Stimulated activated naive CD8-positive, alpha-beta T cell treated with anti-CD3 and anti-CD28 coated beads, Interleukin-15, amount 100 ng/mL, for 72 hours (primary cell): ENCODE measurements at places on chromosomes 4 and X.
A peak's percentile ranks its signal among the peaks of the same experiment; 100 is the strongest.

DNA sequence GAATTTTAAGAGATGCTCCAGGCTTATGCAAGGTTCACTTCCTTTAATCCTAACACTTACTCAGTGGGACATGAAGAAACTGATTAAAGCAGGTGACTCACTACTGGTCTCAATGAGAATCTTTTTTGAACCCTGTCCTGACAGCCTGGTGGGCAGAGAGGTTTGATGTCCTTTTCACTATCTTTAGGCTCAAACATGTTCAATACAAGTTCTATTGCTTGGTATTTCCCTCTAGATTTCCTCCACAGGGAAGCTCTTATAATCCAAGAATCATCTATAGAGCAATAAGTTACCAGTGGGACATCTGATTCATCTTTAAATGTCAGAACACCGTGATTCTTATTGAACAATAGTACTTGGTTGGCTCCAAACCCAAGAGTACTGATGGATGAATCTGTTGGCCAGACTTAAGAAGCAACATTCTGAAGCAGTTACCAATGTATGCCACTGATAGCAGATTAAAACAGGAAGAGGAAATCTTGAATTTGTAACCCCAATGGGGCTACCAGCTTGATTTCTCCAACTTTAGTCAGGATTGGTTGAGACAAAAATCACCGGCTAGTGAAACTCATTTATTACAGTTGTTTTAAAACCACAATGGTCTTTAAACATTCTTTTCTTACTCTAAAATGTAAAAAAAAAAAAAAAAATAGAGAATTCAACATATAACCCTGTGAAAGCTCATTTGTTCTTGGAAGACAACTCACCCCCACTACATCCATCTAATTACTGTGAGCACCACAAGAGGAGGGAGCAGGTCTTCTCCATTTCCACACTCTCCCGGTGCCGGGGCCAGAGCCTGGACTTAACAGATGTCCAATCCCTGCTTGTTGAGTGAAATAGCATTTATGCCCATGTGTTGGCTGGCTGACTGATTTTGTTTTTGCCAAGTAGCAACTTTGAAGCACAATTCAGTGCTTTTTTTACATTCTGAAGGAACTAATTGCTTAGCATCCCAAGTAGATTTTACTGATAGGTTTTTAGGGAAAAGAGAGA, 43.3 kb downstream of the FGFBP1 start:
- no peak for DNase-seq

DNA sequence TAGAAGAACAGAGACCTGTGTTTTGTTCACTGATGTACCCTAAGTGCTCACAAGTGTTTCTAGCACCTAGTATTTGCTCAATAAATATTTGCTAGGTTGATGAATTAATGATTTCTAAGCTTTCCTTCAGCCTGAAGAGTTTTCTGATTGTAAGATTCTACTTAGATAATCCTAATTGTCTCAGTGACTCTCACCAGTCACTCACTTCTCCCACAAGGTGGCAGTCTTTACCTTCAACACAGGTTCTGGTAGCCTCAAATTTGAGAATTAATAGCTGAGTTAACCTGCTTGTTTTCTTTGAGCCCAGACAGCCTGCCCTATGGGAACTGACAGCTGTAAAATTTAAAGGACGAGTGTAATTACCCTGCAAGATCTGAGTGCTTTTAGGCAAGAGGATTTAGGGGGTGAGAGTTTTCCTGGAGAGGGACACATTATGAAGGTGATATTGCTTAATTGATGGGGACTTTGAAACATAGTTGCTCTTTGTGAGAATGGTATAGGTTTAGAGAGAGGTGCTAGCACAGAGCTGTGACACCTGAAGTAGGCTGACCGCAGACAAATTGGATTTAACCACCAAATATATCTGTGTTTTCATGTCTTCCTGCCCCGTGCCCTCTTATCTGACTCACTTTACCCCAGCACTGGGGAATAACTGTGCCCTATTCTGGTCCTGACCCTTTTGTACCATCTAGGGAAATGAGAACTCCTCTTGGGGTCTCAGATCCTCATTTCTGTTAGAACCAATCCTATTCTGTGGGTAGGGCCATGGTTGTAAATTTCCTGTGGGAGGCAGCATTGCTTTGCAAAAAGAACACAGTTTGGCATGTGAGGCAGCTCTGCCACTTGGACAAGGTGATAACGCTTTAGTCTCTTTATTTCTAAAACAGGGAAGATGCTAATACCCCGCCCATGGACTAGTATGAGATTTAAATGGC, 27.7 kb downstream of the CD38 start:
- peak; percentile 31 for DNase-seq

DNA sequence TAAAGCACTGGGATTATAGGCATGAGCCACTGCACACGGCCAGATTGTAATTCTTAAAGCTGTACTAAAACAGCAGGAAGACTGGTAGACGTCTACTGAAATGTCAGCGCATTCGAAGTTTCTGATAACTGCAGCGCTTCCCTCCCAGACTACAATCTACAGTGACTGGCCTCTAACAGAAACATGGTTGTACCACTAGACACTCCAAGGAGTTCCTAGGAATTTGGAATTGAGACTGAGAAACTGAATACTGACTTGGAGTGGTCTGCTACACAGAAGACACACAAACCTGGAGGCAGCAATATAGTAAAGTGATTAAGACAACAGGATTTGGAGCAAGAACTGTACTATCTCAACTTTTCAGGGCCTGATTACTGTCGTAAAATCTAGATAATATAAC, 937 bp downstream of the HELQ start:
- peak; percentile 3 for DNase-seq

- peak; percentile 83 for DNase-seq
Observed at GRCh38 chr4:152536545-152537182, 772 bp upstream of the FBXW7 start.

DNA sequence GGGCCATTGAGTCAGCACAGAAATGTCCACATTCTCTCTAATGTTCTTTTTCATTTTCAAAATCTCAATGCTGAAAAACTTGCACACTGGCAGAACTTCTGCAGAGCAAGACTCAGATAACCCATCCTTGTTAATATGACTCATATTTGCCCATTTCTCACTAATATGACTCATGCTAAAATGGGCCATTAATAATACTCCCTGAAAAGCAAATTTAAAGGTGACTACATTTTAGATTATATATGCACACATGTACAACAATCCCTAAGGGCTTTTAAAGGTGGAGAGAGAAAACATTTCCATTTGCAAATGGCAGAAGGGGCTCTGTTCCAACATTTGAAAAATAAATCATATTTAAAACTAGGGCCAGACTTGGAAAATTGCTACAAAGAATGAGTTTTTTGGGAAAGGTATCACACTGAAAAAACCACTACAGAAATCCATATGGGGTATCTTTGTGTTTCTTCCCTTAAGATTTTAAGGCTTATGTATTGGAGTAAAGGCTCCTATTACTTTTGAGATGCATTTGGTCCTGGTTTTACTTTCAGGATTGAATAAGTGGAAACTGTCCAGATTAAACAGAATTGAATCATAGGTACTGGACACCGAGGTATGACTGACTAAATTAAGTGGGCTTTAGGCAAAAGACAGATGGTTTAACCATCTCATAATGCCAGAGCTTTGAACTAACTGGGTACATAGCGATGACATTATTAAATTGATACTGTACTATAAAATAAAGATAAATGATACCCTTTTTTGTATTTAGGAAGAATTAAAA, 30.0 kb downstream of the TLR2 start:
- DNase-seq: no peak

GRCh38 chr4:90745176-90745575, 618.0 kb downstream of the CCSER1 start:
- no peak for DNase-seq

GRCh38 chrX:146863566-146863965, 49.0 kb upstream of the CXorf51A start:
- no peak for DNase-seq

GRCh38 chr4:40870150-40870549, 120.4 kb downstream of the NSUN7 start:
- DNase-seq: no peak

GRCh38 chr4:155984106-155984797, 30.6 kb upstream of the CTSO start:
- DNase-seq: no peak

DNA sequence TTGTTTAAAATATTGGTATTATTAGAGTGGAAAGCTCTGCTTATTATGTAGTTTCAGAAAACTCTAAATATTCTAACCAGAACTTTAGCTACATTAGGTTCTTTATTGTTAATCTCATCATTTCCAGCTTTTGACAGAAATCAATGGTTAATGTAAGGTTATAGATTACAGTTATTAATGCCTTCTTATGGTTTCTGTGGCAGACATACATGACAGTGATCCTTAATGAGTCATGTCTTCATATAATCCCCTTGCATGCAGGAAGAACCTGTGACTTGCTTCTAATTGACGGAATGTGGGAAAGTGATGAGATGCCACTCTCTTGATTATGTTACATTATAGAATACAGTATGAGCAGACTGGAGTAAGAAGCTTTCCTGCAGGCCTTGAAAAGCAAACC, 23.5 kb downstream of the KLHL8 start:
- DNase-seq: no peak

- DNase-seq: peak; percentile 20
Observed at GRCh38 chr4:184534511-184535391, 60.4 kb upstream of the IRF2 start.

DNA sequence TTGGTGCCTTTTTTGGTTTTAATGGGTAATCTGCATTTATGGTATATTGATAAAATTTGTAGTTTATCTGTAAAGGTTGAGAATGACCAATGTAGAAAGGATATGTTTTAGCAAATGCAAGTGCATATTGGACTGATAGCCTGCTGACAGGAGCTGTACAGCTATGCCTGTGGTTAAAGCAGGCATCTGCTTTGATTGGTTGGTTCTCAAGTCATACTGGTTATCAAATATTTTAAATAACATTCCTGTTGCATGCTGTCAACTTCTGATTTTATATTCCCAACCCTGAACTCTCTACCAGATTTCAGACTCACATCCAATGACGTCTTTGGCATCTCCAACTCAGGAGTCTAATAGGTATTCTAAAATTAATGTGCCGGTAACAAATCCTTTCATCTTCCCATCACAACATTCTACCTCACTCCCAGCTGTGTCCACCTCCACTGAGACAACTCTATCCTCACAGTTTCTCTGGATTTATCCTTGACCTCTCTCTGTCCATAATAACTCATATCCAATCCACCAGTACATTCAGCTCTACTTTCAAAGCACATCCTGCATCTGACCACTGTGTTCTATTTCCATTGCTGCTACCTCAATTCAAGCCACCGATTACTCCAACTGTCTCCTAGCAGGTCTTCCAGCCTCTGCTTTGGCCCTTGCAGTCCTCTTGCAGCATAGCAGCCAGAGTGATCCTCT, 125.7 kb downstream of the CAMK2D start:
- DNase-seq: no peak

DNA sequence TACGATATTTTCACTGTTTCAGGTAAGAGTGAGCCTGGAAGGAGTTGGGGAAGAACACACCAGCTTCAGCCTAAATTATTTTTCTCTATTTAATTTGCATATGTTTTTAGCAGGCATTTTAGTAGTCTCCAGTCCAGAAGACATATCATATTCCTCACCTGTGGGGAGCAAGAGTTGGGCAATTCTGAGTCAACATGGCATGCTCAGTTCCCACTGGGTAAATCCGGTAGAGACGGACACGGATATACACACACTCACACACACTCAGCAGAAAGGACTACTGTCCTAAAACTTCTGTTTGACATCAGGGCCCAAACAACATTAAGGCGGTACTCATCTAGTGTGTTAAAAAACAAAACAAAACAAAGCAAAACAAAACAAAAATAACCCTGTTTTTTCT, 4.9 kb upstream of the BEX4 start:
- DNase-seq: no peak

DNA sequence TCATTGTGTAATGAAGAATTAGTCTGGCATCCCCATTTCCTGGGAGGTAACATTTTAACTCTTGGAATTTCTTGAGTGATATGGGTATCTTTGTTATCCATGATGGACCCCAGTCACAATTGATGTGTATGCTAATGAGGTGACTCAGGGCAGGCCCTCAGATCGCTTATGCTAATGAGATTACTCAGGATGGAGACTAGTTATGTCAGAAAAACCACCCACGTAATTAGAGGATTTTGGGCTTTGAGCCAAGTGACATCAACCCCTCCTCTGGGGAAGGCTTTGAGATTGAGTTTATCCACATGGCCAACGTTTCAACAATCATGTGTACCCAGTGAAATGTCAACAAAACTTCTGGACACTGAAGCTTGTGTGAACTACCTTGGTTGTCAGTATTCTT, 772.7 kb downstream of the STPG2 start:
- no peak for DNase-seq

DNA sequence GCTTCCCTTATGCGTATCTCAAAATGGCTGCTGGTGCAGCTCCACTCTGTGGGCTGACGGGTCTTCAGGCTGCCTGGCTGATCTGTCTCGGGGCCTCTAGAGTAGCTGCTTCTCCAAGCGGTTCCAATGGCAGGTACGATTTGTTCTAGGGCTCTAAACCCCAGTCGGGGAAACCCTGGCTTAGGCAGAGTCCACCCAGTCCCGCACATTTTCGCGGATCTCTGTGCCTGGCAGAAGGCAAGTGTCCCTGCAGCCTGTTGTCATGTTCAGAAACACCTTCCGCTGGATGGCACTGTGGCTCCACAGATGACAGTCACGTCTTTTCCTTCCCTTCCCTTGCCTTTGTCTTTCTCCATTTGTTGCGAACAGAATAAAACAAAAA, 54.4 kb downstream of the NBDY start:
- DNase-seq: no peak

- DNase-seq: no peak
Observed at GRCh38 chr4:185914583-185915199, 102.7 kb upstream of the SORBS2 start.

GRCh38 chr4:180101348-180102083, 2141.7 kb upstream of the TENM3 start:
- no peak for DNase-seq

GRCh38 chrX:18441780-18442367, 16.5 kb downstream of the CDKL5 start:
- DNase-seq: no peak

GRCh38 chrX:111071542-111072277, 24.3 kb upstream of the PAK3 start:
- no peak for DNase-seq

GRCh38 chrX:70476166-70476933, 31.7 kb downstream of the DLG3 start:
- DNase-seq: no peak

- DNase-seq: no peak
Observed at GRCh38 chr4:104869831-104870230, 276.8 kb upstream of the TET2 start.

GRCh38 chr4:154433543-154433942, 58.1 kb downstream of the DCHS2 start:
- no peak for DNase-seq

DNA sequence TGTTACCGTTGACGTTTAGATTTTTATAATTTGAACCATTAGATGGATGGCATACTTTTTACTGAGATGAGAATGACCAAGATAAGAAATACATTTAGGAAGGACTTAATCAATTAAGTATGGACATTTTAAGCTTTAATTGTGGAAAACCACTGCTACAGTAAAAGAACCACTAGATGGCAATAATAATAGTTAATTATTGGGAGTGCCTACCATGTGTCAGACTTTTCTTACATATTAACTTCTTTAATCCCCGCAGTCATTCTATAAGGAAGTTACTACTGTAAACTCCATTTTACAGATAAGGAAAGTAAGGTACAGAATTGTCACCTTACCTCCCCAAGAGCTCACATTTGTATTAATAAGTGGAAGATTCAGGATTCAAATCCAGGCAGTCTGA, 48.5 kb upstream of the MYOZ2 start:
- DNase-seq: no peak

GRCh38 chrX:23901060-23901459, 6.7 kb downstream of the APOO start:
- DNase-seq: no peak

- no peak for DNase-seq
Observed at GRCh38 chr4:20816287-20816686, 116.0 kb downstream of the PACRGL start.
